ENCODE measurements at places on chromosomes 5 and 9.

- peak; percentile 92 for DNase-seq
Observed at GRCh38 chr9:114718801-114719221, 36.8 kb upstream of the TEX48 start.

GRCh38 chr5:27532305-27532704 is 493.9 kb upstream of the CDH9 start:
- DNase-seq = no peak

GRCh38 chr5:154174091-154174490 is 16.4 kb upstream of the GALNT10 start:
- no peak for DNase-seq

- DNase-seq = no peak
Observed at GRCh38 chr9:81369121-81369520, 320.2 kb downstream of the TLE1 start.

DNA sequence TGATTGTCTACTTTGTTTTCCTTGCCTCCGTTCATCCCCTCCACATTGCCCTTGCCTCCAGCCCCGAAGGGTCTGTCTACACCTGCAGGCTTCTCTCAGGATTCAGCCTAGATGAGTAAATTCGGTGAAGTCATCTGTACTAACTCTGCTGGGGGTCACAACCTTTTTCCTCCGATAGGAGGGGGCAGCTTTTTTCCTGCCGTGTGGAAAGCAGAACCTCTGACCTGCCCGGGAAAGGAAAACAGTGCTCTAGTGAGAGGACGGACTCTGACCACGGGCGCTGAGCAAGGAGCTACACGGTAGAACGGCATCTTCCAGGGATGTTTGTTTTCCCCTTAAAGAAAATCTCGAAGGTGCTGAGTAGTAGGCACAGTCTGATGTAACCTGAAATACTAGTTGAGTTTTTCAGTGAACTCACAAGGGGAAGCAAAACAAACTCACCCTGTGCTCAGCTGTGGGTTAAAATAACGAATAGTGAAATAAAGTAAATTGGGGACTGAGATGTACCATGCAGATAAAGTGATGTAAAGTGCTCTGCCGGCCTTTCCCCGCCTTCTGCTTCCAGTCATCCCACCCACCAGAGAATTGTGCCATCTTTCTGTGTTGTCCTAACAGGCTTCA is 281.8 kb downstream of the AOPEP start:
- peak; percentile 66 for DNase-seq

GRCh38 chr9:36074870-36075532 is 38.3 kb downstream of the RECK start:
- peak; percentile 14 for DNase-seq

DNA sequence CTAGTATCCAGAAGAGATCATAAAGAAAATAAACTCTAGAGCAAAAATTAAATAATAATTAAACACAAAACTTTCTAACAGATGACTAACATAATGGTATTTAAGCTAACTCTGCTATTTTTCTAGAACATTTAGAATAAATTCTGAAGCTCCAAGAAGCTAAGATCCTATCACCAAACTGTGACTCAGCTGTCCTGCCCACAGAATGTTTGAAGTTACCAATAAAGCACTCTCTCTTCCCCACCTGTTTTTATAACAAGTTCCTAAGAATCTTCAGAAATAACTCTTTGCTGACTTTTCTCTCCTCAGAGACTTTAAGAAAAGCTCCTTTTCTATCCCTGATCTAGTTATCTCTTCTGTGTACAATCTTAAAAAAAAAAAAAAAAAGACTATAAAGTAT is 6.0 kb upstream of the EFNA5 start:
- peak; percentile 16 for DNase-seq

DNA sequence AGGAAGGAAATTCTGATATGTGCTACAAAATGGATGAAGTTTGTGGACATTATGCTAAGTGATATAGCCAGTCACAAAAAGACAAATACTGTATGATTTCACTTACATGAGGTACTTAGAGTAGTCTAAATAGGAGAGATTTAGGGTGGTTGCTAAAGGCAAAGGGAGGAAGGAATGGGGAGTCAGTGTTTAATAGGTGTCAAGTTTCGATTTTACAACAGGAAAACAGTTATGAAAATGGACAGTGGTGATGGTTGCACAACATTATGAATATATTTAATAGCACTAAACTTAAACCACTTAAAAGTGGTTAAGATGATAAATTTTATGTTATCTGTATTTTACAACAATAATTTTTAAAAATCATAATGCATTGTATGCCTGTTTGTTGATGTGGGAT is 40.4 kb upstream of the ECM2 start:
- DNase-seq = no peak

DNA sequence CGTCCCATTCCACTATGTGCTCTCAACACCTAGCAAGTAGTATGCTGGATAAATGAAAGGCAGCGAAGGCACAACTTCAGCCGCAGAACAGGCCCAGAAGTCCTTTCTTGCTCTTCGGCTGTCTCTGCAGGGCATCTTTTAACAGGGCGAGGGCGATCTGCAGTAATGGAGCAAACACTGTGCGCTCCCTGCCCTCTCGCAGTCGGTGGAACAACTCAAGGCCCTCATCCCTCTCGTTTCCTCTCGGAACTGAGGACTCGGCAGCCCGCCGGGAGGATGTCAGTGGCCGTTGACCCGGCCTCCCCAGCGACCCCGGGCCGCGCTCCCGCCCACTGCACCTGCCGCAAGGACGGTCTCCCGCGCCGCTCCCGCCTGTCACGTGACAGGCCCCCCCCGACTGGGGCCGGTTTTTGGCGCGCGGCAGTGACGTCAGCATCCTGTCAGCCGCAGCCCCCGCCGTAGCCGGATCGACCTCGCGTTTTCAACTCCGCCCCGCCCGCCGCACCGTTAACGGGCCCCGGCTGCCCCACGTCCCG is 1.1 kb downstream of the ZNF367 start:
- DNase-seq = peak; percentile 80

Data from M059J (cell line).